ENCODE measurements at places on chromosomes 16 and 17.

- peak; percentile 2 for DNase-seq
These were observed 1.1 kb downstream of the ZCCHC14 start for GRCh38 chr16:87491522-87492290.

DNA sequence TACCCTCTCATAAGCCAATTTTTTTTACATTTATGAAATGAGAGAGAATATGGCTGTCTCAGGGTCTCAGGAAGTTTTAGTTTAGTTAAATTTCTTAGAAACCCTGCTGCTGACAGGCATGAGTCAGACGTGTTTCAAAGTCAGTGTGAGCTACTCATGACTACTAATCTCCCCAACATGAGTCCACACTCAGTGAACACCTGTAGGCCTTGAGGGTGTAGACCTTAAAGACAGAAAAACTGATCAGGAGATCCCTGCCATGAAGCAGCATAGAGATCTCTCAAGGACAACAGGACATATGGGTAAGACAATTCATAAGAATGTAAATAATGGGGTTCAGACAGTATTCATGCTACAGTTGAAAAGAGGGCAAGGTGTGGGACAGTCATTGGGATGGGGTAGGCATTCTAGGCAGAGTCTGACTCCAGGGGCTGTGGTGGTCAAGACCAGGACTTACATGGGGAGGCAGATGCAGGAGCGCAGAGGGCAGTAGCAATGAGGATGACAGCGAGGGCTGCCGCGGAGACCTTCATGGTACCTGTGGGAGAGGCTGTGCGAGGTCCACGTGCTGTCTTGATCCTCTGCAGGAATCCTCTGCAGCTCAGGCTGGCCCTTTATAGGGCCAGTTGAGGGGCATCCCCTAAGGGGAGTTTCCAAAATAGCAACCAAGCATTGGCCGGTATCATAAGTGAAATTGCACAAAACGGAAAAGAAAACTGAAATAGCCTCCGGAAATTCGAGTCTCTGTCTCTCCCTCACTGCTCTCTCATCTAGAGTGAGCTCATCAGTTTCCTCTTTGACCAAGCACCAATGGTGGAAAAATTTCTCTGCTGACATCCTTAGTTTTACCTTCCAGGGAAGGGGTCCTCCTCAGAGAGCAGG lies at the start of gene CCL5:
TSS of gene CCL5 (minus strand) at position 588 of the 882 bp plus-strand sequence.
- DNase-seq: no peak

DNA sequence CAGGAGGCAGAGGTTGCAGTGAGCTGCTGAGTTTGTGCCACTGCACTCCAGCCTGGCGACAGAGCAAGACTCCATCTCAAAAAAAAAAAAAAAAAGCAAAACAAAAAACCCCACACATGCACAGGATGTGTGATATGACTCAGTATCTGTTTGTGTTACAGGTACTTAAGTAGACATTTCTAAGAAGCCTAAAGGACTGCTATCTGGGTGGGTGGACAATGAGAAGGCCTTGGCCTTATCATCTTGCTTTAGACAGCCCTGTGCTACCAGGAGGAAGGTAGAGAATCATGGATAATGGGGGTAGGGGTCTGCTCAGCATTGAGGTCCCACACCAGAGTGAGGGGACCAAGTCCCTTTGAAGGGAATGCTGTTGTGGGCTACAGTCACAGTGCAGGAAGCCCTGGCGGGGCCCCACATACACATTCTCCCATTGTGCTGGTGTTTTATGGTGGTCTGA lies 26.7 kb downstream of the PLD6 start:
- no peak for DNase-seq

- DNase-seq: no peak
These were observed 701 bp downstream of the PDP2 start for GRCh38 chr16:66881014-66881417.

DNA sequence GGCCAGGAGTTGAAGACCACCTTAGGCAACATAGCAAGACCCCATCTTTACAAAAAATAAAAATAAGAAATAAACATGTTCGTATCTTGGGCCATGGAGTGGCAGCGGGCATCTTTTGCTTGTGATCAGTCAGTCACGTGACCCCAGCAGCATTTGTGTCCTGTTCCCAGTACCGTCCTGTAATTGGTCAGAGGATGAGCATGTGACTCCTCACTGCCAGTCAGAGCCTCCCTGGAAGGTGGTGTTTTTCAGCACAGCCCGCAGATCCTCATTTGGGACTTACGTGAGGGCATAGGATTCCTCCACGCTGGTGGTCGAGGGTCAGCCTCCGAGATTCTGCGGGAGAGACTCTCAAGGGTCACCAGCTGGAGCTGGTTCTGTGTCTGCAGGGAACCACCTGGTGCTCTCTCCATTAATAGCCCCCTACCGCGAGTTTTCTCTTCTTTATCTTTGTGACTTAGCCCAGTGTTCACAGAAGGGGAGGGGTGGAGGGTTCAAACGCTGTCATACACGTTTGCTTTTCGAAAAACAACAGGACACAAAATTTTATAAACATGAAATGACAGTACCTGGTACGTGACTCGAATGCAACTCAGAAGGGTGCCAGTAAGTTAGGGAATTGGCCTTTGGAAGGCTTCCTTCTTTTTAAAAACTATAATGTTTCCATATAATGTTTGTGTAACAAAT lies 17.2 kb downstream of the MRC2 start:
- peak; percentile 5 for DNase-seq

- peak; percentile 56 for DNase-seq
These were observed 33.7 kb downstream of the DDX19A start for GRCh38 chr16:70380248-70380918.

DNA sequence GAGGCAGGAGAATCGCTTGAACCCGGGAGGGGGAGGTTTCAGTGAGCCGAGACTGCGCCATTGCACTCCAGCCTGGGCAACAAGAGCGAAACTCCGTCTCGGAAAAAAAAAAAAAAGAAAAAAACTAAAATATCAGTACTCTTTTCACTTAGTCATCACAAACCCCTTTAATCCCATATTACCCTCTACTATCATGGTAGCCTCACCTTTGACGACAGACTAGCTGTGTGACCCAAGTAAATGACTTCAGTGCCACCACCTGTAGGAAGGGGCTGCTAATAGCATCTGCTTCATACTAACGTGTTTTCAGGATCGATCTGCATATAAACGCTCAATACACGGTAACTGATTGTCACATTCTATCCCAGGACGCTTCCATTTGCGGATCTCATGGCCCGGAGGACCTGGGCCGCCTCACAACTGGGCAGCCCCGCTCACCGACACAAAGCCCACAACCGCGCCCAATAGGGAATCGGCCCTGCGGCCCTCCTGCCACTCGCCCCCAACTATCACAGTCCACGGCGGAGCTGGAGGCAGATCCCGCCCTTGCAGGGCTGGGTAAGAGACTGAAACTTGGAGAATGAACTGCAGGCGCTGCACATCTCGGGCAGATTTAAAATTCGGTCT lies 1.1 kb upstream of the ZNF263 start:
- DNase-seq: peak; percentile 91

DNA sequence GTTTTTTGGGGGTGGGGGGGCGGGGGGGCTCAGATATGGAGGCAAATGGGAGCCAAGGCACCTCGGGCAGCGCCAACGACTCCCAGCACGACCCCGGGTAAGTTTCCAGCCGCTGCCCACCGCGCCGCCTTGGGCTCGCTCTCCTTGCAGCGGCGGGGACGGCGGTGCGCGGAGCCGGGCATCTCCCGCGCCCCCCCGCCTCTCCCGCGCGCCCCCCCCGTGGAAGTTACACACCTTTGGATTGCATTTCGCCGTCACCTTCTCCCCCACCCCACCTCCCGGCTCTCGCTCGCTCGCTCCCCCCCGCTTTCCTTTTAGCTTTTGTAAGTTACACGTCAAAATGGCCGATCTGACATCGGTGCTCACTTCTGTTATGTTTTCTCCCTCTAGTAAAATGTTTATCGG lies 387 bp downstream of the MSI2 start:
- peak; percentile 54 for DNase-seq

GRCh38 chr17:76987486-76988093 lies 119.4 kb downstream of the MGAT5B start:
- DNase-seq: no peak

- DNase-seq: no peak
These were observed 147.1 kb downstream of the SALL1 start for GRCh38 chr16:51003850-51004566.

Data from NCI-H1092 treated with DMSO at 0.1 percent for 48 hours (cell line).